ENCODE measurements at places on chromosomes 13 and 19.

DNA sequence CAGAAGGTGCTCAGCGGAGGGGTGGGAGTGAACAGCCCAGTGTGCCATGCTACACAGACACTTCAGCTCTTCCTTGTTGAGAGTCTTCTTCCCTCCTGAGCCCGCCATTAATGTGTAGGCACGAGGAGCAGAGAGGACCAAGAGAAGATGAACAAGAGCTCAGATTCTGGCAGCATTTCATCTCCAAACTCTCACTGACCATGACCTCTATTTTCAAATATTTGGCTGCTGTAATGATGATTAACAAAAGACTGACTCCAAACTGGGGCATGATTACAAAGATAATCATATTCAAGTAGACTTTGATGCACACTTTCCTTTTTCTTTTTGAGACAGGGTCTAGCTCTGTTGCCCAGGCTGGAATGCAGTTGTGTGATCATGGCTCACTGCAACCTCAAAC is 236.5 kb downstream of the DCLK1 start:
- DNase-seq: no peak

GRCh38 chr19:55189403-55189835 is 9.3 kb upstream of the SYT5 start:
- no peak for DNase-seq

- DNase-seq: no peak
These were observed 72.5 kb downstream of the RAP2A start for GRCh38 chr13:97506511-97506910.

DNA sequence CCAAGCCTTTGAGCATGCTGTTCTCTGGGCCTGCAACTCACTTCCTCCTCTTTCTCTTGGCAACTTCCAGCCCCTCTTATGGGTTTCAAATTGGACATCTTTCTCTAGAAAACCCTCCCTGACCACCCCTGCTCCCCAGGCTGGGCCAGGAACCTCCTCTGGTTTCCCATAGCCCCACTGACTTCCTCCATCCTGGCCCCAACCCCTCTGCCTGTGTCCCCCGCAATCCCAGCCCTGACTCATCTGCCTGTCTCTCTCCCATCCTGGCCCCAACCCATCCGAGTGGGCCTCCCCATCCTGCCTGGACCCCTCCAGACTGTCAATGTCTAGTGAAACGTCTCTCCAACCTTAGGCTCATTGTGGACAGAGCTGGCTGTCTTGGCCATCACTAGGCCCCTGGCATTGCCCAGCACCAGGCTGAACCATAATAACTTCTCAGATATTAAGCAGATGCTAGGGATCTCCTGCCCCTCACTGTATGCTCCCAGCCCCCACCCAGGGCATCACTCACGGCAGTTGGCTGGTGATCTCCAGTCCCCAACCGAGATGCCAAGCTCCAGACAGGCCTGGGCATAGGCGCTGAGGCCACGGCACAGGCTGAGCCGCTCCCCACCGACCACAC is 16.8 kb downstream of the FCGBP start:
- DNase-seq: no peak

DNA sequence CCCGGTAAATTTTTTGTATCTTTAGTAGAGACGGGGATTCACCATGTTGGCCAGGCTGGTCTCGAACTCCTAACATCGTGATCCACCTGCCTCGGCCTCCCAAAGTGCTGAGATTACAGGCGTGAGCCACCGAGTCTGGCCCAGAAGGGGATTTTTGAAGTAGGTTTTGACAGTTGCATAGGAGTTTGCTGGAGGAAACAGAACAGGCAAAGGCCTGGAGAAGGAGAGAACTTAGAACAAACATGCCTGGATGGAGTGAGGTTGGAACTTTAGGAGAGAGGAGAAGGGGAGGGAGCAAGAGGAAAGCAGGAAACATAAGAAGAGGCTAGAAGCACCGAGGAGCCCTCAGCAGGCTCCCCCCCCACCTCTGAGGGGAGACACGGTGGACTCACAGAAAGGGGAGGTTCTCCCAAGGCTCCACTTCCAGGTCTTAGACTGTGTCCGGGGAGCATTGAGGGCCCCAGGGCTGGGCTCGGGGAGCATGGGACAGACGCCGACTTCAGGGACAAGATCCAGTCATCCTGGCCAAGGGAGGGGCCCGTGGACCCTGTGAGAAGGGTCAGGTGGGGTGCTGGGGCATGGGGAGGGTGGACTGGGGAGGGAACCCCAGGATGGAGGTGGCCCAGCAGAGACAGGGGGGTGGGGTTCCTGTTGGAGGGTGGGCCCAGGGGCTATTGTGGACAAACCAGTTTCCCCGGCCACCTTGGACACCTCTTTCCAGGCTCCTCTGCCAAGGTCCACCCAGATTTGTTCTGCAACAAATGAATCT is 1.8 kb upstream of the FBN3 start:
- peak; percentile 0 for DNase-seq

DNA sequence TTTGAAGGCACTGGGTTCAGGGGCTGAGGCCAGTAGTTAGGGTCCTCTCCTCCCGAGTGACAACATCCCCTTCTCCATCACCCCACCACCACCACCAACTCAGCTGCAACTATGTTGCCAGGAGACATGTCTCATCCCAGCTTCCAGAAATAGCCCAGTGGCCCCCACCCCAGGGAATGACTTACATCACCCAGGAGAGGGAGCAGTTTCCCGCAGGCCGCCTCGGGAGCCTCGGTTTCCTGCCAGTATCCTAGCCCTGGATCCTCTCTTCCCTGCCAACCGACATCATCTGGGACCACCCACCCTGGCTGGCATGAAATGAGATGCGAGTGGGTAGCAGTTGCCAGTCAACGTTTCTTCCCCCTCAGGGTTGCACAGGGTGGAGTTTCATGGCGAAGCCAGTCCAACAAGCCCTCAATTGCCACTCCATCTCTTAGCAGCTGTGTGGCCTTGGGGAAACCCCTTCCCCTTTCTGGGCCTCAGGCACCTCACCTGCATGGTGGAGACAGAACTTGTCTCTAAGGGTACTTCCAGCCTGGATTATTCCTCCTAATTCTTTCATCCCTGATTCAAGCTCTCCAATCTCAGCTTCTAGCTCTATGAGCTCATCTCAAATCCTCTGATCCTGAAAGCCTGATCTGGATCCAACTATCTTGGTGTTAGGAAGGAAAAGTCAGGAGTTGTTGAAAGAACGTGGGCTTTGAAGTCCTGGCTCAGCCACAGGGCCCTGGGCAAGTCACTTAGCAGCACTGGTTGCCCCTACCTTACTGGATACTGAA is 3.9 kb upstream of the GSK3A start:
- peak; percentile 70 for DNase-seq
